ENCODE measurements at places on chromosomes 4 and X.

GRCh38 chr4:60241866-60242265 lies 958.3 kb upstream of the ADGRL3 start:
- DNase-seq, result no peak

DNA sequence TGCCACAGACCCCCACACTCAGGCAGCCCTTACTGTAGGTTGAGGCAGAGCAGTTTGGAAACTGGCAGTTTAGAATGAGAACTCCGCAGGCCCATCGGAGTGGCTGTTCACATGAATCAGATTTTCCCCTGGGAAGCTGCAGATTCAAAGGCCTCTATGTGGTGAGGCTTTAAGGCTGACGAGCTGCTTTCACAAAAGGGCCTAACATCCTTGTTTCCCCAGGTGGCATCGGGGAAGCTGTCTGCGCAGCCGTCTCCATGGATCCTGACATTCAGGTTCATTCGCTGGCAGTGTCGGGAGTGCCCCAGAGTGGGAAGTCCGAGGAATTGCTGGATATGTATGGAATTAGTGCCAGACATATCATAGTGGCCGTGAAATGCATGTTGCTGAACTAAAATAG lies 33.7 kb downstream of the TKTL1 start:
- no peak for DNase-seq

- no peak for DNase-seq
Observed at GRCh38 chr4:171715973-171716372, 97.2 kb upstream of the GALNTL6 start.

- no peak for DNase-seq
Observed at GRCh38 chrX:630612-631496, at the start of gene SHOX. TSS of gene SHOX (plus strand) at chrX:630791. CDS start at chrX:630898, 107 bp downstream.

DNA sequence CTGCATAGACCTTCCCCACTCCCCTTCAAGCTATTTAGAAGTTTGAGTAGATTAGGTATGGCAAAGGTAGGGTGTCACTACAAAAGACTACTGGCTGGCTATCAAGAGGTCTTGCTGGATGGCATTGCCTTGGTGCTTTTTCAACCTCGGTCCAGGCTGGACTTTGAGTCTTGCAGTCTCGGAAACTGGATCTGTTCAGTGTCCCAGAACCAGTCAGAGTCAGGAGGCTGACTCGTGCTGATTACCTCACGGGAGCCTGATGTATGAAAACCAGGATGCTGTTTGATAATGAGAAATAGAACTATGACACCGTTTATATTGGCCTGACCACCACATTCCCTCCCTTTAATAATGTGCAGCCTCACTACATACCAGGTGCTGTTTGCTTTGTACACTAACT lies 2.7 kb upstream of the PHKA1 start:
- no peak for DNase-seq

GRCh38 chr4:177640864-177641263 lies 198.6 kb upstream of the AGA start:
- DNase-seq, result no peak

DNA sequence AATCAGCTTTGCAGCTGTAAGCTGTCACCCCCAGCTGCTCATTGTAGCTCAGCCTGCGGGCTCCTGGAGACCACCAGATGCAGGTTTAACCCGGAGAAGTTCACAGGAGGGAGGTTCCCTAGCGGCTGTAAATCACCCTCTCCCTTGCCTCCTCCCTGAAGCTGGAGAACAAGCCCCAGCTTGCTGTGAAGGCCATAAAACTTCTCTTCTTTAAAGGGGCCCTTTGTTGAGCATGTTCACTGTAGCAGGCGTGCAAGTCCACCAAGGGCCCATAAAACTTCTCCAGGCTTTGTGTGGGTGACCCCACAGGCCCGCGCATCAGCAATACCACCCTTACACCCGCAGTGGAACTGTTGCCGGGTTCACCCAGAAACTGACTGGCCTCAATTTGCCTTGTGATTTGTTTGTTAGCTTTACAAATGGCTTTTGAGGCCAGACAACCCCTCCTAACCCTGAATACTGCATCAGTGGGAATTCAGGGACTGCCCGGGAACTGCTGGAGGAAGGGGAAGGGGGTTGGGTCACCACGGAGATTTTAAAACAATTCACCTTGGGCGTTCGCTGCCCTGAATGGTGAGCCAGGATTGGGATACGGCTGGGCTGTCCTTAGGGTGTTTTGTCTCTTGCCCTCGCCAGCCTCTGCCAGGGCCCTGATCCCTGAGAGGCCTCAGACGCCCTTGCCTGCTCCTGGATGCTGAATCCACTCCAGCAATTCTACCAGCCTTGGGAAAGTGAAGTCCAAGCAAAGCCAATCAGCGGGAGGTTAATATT lies 49.5 kb upstream of the ATP6AP2 start:
- no peak for DNase-seq

DNA sequence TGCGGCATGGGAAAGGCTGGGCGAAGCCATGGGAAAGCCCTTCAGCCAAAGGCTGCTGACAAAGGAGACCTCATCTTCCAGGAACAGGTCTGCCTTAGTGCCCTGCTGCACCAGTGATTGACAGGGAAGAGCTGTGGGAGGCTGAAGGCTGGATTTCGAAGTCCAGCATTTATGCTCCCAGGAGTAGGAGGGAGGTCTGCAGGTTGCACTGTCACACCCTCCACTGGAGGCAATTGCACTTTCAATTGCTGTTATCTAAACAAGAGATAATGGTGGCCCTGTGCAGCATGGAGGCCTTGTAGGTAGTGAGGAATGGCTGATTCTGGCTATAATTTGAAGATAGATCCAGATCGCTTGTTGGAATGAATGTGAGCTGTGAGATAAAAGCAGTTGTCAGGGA lies 43.7 kb downstream of the FAM114A1 start:
- no peak for DNase-seq

DNA sequence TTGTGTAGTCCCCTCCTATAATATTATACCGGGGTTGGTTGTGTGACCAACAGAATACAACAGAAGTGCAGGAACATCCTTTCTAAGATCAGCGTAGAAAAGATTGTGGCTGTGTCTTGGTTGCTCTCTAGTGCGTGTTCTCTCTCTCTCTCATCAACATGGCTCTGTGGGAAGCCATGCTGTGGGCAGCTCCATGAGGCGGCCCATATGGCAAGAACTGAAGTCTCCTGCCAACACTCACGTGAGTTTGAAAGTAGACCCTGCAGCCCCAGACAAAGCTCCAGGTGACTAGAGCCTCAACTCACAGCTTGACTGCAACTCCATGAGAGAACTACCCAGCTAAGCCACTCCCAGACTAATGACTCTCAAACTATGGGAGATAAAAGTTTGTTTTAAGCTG lies 118.7 kb downstream of the TSPAN5 start:
- no peak for DNase-seq

DNA sequence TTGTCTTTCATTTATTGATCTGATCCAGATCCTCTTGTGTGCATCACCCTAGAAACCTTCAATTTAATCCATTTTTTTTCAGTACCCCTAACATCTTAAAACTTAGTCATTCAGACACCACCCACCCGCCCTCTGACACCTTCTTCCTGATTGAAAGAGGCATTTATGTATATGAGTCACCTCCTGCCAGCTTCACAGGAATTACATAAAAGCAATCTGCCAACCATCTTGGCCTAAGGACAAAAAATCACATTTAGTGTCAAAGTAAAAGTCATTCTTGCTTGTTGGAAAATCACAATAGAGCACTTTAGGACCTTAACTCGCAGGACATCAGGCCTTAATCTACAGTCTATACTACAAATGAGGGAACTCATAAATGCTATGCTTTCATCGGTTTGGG lies 52.1 kb downstream of the NDST3 start:
- no peak for DNase-seq

DNA sequence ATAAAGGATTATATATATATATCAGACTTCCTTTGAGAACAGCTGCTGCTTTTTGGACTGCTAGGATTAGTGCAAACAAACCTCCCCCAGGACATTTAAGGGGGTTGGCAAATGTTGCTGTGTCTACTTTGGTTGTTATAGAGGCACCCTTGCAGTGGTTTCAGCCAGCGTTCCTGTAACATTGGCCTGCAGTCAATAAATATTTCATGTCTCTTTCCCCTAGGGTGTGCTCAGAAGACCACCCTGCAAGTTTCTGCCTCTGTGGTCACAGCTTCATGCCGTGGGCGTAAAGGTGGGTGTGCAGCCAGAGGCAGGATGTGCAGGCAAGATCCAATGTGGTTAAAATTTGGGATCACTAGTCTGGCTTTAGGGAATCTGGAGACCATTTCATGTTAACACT lies 28.9 kb downstream of the FGF5 start:
- DNase-seq, result no peak

- no peak for DNase-seq
Observed at GRCh38 chr4:3443750-3444309, 2.1 kb downstream of the HGFAC start.

GRCh38 chrX:150406596-150406995 lies 43.5 kb downstream of the MAMLD1 start:
- DNase-seq, result no peak

DNA sequence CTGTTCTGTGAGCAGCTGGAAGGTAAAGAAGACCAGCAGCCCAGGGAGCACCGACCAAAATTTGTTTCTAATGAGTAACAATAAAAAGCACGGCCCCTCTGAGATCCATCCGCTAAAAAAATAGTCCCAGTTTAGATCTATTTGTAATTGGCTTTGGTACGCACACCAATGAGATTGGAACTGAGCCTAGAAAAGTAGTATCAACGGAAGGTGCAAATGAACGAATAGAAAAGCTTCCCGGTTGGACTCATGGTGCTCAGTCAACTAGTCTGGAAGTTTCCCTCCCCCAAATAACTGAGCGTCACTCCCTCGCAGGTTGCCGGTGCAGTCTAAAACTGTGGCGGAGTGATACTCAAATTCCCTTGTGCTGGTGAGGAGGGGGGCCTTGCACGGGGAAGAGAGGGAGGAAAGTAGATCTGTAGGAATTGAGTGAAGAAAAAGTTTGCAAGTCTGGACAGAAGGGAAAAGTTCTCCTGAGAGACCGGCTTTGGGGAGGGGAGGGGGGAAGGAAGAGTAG lies at the start of gene COL4A5:
COL4A5 (plus strand) TSS at position 413 of the 517 bp plus-strand sequence. CDS start 288 bp downstream, outside the sequence.
- no peak for DNase-seq

DNA sequence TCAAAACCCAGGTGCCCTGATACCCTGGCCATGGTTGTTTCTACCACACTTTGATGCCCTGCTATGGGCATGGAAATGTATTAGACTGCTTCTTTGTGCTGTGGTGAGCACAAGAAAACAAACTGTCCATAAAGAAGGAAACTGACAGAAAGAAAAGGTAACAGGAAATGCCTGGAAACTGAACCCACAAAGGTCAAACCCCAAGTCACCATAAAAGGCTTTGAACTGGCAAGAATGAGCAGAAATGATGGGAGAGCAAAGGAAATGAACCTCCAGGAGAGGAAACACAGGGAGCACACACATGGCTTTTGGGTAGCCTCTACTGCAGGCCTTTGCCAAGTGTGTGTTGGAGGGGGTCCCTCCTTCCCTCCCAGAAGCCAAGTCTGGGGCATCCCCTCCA lies 35.0 kb downstream of the LHFPL1 start:
- no peak for DNase-seq

DNA sequence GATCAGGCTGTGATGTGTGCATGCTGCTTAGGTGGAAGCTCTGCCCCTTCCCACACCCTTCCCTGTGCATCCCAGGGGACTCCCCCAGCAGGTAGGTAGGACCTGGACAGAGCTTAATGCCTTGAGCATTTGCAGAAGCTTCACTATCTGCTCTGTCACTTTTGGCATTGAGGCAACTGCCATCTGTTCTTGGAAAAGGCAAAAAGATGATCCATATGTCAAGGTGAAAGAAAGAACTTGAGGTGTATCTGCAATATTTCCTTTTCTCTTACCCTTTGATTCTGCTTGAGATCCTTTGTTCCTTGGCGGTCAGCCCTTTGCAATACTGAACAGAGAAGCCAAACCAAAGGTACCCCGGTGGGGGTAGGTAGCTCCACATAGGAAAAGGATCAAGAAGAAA lies 37.1 kb upstream of the TBC1D9 start:
- no peak for DNase-seq

DNA sequence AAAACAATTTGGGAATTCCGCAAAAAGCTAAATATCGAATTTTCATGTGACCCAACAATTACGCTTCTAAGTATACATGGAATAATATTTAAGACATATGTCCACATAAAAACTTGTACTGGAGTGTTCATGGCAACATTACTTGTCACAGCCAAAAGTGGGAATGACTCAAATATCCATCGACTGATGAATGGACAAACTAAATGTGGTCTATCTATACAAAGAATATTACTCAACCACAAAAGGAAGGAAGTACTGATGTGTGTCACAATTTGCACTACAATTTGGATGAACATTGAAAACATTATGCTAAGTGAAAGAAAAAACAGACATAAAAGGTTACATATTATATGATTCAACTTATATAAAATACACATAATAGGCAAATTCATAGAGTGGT lies 71.9 kb downstream of the AFF2 start:
- DNase-seq, result peak; percentile 75

GRCh38 chr4:165060938-165061337 lies 7.3 kb downstream of the TRIM75 start:
- no peak for DNase-seq

GRCh38 chr4:114615435-114615834 lies 16.8 kb downstream of the UGT8 start:
- no peak for DNase-seq

DNA sequence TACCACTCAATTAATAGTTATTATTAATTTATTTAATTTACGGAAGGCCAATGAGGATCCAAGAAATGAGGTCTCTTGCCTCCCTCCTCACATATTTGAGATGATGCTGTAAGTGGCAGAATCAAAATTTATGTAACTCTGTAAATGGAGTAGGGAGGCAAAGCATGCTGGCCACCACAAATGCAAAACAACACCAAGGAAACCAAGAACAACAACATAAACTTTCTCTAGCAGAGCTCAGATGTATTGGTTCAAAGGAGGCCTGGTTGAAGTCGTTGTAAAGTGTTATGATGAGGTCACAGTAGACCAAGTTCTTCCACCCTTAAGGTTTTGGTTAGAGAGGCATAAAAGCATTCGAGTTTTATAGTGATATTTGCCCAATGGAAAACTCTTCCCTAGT lies 194.8 kb upstream of the FAT1 start:
- DNase-seq, result no peak

- no peak for DNase-seq
Observed at GRCh38 chrX:109390556-109390955, 91.3 kb downstream of the GUCY2F start.

DNA sequence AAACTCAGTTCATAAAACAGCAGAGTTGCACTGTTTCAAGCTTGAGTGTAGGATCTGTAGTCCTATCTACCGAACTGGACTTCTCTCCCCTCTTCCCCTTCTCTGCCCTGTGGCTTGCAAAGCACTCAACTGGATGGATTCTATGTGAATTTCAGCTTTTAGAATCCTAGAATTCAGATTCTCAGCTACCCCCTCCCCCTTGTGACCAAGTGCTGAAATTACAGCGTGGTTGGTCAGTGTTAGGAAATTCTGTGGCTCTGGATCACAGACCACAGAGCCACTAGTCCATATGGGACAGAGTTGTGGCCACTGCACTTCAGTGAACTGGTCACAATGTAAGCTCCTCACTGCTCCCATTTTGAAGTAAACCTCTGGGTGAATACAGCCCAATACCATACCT lies 64.6 kb upstream of the TRPC5 start:
- DNase-seq, result no peak

- DNase-seq, result no peak
Observed at GRCh38 chr4:110955748-110956147, 332.9 kb upstream of the PITX2 start.
